Activated T-helper 9 cell treated with anti-CD3 and anti-CD28 coated beads, Interleukin-2, amount 50 U/mL, for 16 hours (primary cell): ENCODE measurements at places on chromosomes 6 and 20.
A peak's percentile ranks its signal among the peaks of the same experiment; 100 is the strongest.

DNA sequence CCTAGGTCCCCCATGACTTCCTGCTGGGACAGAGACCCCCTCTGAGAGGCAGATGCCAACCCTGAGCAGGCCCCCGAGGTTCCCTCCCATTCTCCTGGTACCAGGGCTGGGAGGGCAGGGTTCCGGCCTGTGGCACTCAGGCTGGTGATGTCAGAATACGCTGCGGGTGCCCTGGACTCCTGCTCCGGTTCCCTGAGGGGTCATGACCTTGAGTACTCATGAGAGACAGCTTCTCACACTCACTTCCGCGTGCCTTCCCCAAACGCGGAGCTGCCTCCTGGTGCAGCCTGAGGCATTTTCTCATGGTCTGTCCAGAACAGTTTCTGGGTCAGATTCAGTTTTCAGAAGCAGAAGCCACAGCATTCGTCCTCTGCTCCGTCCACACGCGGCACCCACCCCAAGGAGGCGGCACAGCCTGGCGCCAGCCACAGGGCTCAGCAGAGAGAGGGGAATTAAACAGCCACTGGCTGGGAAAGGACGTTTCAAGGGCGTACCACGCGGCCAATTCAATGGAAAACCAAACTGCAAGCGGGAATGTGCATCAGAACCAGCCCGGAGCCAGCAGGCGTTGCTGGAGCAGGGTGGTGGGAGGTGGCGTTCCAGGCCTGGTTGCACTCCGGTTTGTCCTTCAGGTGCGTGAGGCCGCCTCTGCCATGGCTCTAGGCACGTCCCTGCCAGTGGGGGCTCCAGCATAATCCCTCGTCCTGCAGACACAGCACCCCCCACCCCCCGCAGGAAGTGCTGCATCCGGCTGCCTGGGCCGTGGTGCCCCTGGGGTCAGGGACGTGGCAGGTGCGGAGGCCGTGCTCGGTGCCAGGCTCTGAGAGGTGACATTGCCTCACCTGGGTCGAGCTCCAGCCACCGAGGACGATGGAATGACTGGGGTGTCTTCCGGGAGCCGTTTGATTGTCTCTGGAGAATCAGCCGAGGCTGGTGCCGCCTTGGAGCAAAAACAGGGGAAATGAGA lies 58.3 kb upstream of the BHLHE23 start:
- no peak for DNase-seq

- DNase-seq = no peak
Measured at GRCh38 chr6:105897131-105897530, 189.0 kb upstream of the PRDM1 start.

GRCh38 chr20:37394543-37395409 lies 48.8 kb downstream of the SRC start:
- DNase-seq = no peak

GRCh38 chr6:12749531-12750379 lies 33.2 kb downstream of the PHACTR1 start:
- DNase-seq = no peak

GRCh38 chr6:138428944-138429598 lies 25.0 kb downstream of the HEBP2 start:
- DNase-seq = no peak

GRCh38 chr6:116764961-116765841 lies at the start of gene FAM162B:
Gene FAM162B, minus strand, starts transcription at chr6:116765719. Its CDS starts 143 bp downstream, at chr6:116765576.
- DNase-seq = no peak

DNA sequence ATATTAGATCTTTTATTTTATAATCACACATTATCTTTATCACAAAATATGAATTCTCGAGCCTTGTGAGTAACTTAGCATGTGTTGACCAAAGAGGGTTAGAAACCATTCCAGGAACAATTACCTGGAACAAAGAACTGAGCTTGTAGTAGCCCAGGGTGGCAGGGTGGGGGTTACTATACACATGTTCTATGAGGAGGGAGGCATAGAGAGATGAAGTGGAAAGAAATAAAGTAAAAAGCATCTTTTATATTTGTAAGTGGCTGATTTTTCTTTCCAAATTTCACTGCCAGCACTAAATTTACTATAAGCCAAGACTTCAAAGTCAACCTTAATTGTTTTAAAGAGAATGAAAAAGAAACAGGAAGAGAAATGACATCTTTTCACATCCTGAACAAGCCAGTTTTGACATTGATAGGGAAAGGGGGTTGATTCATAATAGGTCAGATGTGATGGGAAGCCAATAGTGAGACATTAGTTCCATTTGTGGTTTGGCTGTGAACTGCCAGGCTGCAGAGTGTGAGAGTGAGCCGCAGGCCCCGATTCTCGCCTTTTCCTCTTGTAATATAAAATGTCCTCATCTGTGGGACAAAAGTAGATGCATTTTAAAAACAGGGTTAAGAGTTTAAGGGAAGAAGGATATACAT lies 52.7 kb upstream of the MYB start:
- DNase-seq = peak; percentile 34

GRCh38 chr6:170278743-170279094 lies 12.2 kb downstream of the DLL1 start:
- DNase-seq = no peak

DNA sequence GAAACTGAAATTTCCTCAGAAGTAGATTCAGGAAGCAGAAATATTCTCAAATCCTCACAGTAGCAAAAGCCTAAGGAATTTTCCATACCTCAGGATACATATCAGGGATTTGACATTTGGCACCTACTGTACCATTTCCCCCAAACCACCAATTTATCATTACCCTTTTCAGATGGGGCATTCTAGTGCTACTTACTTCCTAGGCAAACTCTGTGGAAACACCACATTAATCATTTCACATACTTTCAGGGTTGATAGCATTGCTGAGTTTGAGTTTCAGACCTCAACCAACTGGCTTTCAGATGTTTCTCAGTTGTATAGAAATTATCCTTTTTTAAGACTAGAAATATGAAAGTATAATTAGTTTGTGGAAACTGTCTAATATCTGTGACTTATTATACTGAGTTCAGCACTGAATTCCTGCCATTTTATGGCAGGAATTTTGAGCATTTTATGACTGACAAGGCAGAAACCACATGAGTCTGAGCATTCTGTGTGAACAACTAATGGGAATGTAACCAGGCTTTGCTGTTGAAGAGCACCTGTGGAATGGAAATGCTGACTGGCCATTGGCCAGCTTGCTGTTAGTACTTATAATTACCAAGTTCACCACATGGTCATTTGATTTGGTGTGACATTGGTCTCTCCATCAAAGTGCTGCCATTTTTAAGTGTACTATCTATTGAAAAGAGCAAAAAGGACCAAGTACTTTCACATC lies 35.1 kb upstream of the IRAK1BP1 start:
- no peak for DNase-seq

DNA sequence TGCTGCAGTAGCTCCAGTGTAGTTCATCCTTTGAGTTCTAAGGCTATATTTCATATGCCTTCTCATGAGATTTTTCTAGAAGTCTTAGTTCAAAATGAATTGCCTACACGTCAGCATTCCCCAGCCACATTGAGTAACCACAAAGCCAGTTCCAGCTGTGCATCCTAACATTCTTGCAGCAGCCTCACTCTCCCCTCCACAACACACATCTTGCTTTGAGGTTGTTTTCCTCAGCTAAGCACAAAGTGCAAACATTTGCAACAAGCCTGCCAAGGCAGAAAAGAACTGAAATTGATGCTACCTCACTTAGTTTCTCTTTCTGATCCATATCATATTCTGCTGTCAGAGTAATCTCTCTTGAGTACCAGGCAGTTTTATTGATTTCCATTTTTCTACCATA lies 160.7 kb upstream of the KCNQ5 start:
- DNase-seq = no peak

GRCh38 chr6:113758826-113759574 lies 98.1 kb upstream of the MARCKS start:
- DNase-seq = no peak

DNA sequence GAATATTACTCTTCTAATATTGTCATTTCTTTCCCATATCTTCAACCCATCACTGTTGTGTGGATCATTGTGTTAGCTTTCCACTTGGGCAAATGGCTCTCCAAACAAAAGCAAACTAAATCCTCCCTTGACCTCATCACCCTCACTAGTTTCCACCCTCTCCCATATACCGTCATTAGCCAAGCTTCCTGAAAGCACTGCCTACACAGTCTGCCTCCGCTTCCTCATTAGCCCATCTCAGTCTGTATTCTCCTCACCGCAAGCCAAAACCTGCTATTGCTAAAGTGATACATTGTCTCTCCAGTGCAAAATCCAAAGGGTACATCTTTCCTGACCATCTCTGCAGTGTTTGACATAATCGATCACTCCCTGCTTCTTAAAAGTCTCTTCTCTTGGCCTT lies 212.6 kb downstream of the CLIC5 start:
- DNase-seq = no peak

GRCh38 chr6:16713597-16713996 lies 47.7 kb downstream of the ATXN1 start:
- DNase-seq = no peak

GRCh38 chr6:123812621-123813020 lies 9.0 kb downstream of the NKAIN2 start:
- no peak for DNase-seq

- DNase-seq = no peak
Measured at GRCh38 chr6:6588064-6588923, at the start of gene LY86. Gene LY86, plus strand, starts transcription at chr6:6588720. Its CDS starts 15 bp downstream, at chr6:6588735.

DNA sequence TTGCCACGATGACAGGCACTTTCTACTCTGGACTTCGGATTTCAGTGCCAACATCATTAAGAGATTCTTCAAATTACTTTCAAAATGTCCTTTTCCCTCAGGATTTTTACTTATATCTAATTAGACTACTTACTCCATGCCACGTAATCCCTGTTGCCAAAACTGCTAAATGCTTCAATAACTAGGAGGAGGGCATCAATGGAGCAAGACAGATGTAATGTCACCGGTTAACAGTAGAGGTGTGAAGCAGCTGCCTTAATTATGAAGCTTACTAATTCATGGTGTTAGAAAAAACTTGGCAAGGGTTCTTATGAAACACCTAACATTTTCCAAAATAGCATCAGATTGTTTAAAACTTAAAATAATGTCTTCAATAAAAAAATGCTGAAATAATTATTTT lies 111.2 kb upstream of the SIM1 start:
- DNase-seq = no peak

DNA sequence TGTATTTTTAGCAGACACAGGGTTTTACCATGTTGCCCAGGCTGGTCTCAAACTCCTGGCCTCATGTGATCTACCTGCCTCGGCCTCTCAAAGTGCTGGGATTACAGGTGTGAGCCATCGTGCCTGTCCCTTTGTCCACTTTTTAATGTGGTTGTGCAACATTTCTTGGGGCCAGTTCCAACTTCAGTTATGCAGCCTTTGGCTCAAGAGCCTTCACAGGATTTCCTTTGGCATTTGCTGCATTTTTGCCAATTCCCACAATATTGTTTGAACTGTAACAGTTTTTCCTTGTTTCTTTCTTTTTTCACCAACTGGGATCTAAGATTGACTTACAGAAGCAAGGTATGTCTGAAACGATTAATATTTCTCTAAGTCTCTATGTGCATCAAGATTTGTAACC lies 63.6 kb downstream of the EDN1 start:
- DNase-seq = no peak
